ENCODE measurements at places on chromosomes 11 and 22.
A peak's percentile ranks its signal among the peaks of the same experiment; 100 is the strongest.

- DNase-seq, result no peak
These were observed 10.9 kb downstream of the PDGFD start for GRCh38 chr11:104152941-104153505.

GRCh38 chr11:130050257-130050656 is 19.4 kb upstream of the APLP2 start:
- DNase-seq, result no peak

DNA sequence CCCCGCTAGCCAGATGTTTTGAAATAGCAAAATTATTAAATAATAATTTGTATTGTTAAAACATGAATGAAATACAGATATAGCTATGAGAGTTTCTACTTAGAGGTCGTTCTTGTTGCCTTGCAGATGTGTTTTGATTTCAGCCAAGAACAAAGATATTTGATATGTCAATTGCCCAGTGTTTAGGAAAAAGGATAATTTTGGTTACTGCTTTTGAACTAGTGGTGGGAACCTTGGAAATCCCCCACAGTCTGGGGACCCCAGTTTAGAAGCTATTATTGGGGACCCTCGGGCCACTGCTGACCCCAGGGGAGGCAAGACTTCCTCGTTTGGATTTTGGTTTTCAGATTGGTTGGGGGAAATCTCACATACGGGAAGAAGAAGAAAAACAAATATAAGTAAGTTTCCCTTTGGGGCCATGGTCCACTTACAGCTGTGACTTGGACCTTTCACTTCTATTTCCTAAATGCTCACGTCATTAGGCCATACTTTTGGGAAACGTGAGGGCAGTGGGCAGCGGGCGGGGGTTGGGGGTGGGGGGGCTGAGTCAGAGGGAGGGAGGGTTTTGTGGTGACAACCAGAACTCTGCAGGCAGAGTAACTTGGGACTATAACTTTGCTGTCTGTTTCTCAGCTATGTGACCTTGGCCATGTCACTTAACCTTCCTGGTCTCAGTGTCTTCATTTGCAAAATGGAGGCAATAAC is 37.0 kb downstream of the LDLRAD3 start:
- no peak for DNase-seq

DNA sequence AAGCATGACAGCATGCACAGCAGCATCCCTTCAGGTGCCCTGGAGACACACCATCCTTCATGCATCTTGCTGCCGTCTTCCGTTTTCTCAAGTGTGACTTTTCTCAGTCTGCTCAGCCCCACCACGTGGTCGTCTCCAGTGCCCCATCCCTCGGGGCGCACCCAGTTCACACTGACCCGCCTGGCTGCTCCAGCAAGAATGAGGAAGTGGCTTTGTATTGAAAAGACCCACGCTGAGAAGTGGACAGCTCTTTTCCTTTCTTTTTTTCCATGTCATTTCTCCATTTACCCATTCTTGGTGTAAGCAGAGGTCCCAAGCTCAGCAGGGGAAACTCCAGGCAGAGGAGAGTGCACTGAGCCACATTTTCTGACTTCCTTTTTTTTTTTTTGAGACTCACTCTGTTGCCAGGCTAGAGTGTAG is 14.5 kb downstream of the SERPINH1 start:
- no peak for DNase-seq

DNA sequence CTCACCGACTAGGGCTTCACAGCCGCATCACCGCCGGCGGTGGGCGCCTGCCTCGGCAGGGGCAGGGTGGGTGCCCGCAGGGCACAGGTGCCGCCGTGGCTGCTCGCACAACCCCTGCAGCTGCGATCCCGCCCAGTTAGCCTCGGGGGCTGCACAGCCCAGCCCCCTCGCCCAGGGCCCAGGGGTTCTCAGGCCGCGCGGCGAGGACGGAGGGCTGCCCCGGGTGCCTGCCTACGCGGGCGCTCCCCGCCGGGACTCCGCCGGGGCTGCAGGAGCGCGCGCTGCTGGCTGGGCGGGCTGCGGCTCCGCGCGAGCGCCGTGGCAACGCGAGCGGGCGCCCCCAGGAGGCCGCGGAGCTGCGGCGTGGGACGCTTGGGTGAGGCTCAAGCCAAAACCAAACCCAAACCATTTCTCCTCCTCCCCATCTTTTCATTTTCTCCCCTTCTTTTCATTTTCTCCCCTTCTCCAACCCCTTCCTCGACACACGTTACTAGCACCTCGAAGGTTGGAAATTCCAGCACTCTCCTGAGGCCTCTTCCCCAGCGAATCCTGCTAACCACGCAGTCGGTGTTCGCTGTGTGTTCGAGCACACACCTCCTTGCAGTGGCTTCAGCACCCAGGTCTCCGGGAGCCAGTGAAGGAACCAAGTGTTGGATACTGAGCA is at the start of gene MICAL3:
MICAL3 (minus strand) TSS at position 286 of the 664 bp plus-strand sequence. CDS start 117,749 bp downstream, outside the sequence.
- DNase-seq, result peak; percentile 71

DNA sequence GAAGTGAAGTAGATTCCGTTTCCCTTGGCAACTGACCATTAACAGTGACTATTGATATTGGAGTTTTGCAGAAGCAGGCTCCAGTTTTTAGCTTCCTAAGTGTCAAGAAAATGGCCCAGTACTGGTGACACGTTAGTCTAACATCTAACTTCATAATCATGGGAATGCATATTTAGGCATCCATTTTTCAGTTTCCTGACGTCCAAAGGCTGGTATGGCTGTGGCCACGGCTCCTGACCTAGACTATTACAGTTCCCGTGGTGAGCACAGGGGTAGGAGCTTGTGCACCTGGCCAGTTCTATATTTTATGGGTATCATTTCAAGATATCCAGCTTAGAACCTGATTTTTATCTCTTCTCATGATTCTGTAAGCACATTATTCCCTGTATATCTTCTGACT is 323.8 kb downstream of the GUCY1A2 start:
- no peak for DNase-seq

DNA sequence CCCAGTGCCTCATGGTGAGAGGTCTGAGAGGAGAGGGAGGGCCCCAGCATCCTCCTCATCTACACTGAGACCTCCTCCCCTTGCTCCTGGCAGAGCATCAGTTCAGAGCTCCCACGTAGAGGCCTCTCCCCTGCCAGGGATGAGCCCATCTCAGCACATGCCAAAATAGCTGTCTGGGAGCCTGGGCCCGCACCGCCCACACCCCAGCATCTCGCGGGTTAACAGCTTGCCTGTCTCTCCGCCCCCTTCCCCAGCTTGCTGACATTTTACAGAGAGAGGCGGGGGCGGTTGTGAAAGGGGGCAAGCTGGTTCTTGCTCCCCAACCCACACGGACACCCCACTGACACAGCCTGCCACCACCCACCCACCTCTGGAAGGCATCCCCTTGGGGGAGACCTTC is 6.4 kb downstream of the DGKZ start:
- DNase-seq, result no peak

Data from NCI-H524 (cell line).